IPS DF 6.9 (cell line): ENCODE measurements at places on chromosomes 4 and X.
A peak's percentile ranks its signal among the peaks of the same experiment; 100 is the strongest.

DNA sequence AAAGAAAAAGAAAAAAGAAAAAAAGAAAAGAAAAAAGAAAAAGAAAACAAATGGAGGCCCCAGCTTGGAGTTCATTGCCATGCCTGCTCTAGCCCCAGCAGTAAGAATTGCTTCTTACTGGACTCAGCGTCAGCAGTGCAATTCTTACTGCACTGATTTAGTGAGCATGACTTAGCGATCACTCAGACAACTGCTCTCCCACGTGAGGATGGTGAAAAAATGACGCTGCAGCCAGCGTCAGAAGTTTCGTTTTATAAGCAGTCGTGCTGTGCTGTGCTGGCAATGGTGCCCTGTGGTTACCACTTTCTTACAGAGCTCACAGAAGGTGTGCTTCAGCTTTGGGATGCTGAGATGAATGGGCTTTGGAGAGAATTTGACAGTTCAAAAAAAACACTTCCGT, 68.3 kb upstream of the DDX3X start:
- H3K27ac ChIP-seq, result no peak overlapping the region
- H3K36me3 ChIP-seq, result no peaks in the 10 kb centered on the region
- H3K4me3 ChIP-seq, result no peak overlapping the region
- no peaks in the 10 kb centered on the region for H3K4me1 ChIP-seq

GRCh38 chr4:10024303-10024702, 3.0 kb upstream of the SLC2A9 start:
- H3K36me3 ChIP-seq, result no peaks in the 10 kb centered on the region; the same call in 1 of the 2 replicates
- no peak for DNase-seq
- H3K4me3 ChIP-seq, result no peak overlapping the region

DNA sequence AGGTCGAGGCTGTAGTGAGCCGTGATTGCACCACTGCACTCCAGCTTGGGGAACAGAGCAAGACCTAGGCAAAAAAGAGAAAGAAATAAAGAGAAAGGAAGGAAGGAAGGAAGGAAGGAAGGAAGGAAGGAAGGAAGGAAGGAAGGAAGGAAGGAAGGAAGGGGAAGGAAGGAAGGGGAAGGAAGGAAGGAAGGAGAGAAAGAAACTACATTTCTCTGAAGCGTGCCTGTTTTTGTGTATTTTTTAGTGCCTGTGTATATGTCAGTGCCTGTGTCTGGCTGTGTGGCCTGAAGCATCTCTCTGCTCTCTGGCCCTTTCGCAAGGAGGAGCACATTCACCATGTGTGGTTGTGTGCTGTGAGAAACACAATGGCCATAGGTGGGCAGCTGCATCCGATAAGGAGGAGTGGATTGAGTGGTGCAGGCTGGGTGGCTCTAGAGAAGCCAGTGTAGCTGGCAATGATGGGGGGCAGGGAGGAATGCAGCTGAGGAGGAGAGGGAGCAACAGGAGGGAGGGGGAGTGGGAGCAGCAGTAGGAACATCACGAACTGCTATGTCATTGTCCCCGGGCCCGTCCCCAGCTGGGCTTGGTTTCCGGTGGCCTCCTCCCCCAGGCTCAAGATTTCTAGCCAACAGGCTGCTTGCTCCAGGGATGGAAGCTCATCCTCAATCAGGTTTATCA, 11.4 kb downstream of the SYN1 start:
- H3K27me3 ChIP-seq, result no peaks in the 10 kb centered on the region
- H3K36me3 ChIP-seq, result no peaks in the 10 kb centered on the region
- peaks cover 1% of the 10 kb centered on the region; the same call in 1 of the 2 replicates for H3K4me1 ChIP-seq
- no peak overlapping the region for H3K27ac ChIP-seq
- no peak overlapping the region for H3K4me3 ChIP-seq

GRCh38 chr4:165754664-165755063, 118.4 kb upstream of the TLL1 start:
- H3K4me1 ChIP-seq, result no peaks in the 10 kb centered on the region
- no peak for DNase-seq
- H3K27ac ChIP-seq, result no peak overlapping the region
- no peaks in the 10 kb centered on the region for H3K36me3 ChIP-seq

- no peaks in the 10 kb centered on the region for H3K4me1 ChIP-seq
- no peak for DNase-seq
- H3K27me3 ChIP-seq, result no peaks in the 10 kb centered on the region
- no peak overlapping the region for H3K27ac ChIP-seq
- no peaks in the 10 kb centered on the region for H3K36me3 ChIP-seq
Observed at GRCh38 chr4:53914313-53915016, 149.9 kb downstream of the CHIC2 start.

DNA sequence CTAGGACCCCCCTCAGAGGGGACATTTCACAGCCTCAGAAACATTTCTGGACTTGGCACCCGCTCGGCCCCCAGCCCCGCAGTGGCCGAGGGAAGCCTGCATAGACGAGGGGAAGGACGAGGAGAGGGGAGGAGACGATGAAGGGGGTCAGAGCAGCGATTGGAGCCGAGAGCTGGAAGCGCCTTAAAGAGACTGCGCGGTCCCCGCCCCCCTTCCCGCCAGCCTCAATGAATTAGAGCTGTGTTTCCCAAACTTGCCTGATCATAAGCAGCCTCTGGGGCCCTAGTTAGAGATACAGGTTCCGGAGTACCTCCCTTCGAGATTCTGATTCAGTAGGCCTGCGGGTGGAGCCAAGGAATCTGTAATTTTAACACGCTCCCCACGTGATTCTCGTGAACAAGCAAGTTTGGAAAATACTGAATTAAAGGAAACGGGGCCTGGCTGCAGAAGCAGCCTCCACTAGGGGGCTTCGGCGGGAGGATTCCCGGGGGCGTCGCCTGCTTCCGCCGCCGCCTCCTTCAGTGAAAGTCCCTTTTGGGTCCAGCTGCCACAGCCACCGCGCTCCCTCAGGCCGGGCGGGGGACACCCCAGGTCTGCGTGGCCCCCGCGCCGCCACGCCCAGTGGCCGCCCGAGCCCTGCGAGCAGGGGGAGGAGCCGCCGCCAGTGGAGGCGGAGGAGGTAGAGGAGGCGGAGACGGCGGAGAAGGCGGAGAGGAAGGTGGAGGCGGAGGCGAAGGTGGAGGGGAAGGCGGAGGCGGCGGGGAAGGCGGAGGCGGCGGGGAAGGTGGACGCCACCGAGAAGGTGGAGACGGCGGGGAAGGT, at the start of gene USP27X:
TSS of gene USP27X (plus strand) at position 651 of the 822 bp plus-strand sequence. CDS start 824 bp downstream, outside the sequence.
- H3K27ac ChIP-seq, result no peak within 1 kb of the TSS
- H3K4me3 ChIP-seq, result peak within 1 kb of the TSS; percentile 82
- H3K4me1 ChIP-seq, result no peaks in the 10 kb centered on the region
- no peaks in the 10 kb centered on the region for H3K36me3 ChIP-seq

- H3K4me1 ChIP-seq, result no peaks in the 10 kb centered on the region
- no peak for DNase-seq
- H3K4me3 ChIP-seq, result no peak overlapping the region
- H3K36me3 ChIP-seq, result peaks cover 5% of the 10 kb centered on the region; the same call in 1 of the 2 replicates
Observed at GRCh38 chr4:1969928-1970723, 38.6 kb downstream of the NELFA start.

- no peaks in the 10 kb centered on the region for H3K27me3 ChIP-seq
- no peaks in the 10 kb centered on the region for H3K4me1 ChIP-seq
- no peaks in the 10 kb centered on the region for H3K36me3 ChIP-seq
- H3K4me3 ChIP-seq, result no peak overlapping the region
- no peak overlapping the region for H3K27ac ChIP-seq
Observed at GRCh38 chrX:46620505-46620904, 46.9 kb downstream of the CHST7 start.
